Fibroblast of skin of right biceps (primary cell): ENCODE measurements at places on chromosomes 3 and 15.

DNA sequence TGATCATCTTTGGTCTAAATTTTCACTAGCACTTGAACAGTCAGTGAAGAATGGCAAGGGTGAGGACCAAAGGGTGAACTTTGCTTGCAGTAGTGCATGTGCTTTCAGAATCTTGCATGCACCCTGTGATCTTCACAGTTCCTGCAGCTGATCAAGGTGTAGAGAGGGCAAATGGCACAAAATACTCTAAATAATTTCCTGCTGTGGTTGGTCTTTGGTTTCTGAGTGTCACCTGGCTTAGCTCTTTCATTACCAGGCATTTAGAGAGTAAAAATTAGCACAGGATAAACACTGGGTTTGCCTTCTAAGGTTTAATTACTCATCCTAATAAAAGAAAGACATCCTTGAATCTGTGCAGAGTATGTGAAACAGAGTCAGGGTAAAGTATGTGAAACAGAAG lies 11.4 kb downstream of the TIPARP start:
- no peak for DNase-seq

DNA sequence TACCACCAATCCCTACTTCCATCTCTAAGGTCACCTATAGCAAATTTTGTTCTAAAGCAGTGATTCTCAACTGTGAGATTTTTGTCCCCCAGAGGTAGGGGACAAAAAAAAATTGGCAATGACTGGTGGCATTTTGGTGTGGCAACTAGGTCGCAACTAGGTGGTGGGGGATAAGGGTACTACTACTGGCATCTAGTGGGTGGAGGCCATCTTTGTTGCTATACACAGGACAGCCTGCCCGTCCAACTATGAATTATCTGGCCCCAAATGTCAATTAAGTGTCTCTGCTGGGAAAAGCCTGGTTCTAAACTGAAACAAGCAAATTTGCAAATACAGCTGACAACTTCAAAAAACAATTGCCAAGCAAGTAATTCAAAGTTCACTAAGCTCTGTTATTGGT lies 1.4 kb downstream of the MTMR10 start:
- no peak for DNase-seq

DNA sequence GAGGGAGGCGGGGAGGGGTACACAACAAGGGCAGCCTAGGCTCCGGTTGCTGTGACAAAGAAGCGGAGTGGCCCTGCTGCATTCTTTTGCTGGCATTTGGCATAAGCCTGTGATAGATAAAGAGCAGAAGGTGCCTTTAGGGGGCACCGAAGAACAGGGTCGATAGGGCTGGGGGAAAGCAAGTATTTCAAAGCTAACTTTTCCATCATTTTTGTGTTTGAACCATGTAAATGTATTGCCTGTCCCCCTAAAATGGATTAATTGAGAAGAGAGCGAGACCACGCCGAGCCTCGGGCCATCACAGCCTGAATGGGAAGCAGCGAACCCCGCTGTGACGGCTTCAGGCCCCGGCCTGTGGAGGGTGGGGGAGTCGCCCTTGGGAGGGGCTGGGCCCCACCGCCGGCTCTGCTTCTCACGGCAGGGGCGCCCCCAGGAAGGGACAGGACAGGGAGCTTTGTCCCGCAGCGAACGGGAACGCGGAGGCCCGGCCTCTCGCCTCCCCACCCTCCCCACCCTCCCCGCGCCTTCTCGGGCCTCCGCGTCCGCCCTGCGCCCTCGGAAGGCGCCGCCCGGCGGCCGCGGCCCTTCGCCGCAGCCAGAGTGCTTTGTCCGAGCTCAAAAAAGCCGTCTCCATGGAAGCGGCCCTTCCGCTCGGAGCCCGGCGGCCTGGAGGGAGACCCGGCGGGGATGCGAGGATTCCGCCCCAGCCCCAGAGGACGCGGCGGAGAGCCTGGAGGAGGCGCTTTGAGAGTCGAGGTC lies 32.4 kb upstream of the ALDH1L1 start:
- peak; percentile 60 for DNase-seq

GRCh38 chr3:45362758-45363157 lies 25.6 kb upstream of the LARS2 start:
- DNase-seq = peak; percentile 12

- peak; percentile 20 for DNase-seq
Measured at GRCh38 chr15:67548862-67549651, 6.6 kb downstream of the MAP2K5 start.

DNA sequence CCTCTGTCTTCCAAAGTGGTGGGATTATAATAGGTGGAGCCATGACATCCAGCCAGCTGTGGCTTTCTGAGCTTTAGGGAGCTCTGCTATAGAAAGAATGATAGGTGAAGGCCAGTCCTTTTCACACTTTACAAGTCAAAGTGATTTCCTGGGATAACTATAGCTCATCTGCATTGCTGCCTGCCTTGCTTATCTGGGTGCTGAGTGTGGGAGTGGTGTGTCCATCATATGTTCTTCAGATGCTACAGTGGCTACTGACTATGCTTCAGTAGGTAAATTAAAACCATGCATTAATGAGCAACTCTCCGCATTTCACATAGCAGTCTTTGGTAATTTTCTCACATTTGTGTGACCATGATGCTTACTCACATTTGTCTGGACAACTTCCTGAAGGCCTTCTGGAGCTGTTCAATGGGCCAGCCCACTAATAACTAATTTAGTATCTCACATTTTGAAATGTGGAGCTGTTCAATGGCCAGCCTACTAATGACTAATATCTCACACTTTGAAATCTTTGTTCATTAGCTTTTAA lies 23.4 kb downstream of the RHOA start:
- no peak for DNase-seq

GRCh38 chr3:130462089-130462488 lies 54.9 kb upstream of the COL6A6 start:
- no peak for DNase-seq

- no peak for DNase-seq
Measured at GRCh38 chr15:64690578-64691296, 84.7 kb downstream of the RBPMS2 start.

GRCh38 chr15:73329501-73330200 lies 39.1 kb downstream of the HCN4 start:
- no peak for DNase-seq

- no peak for DNase-seq
Measured at GRCh38 chr15:100524326-100524725, 4.4 kb downstream of the CERS3 start.

- no peak for DNase-seq
Measured at GRCh38 chr3:105260385-105260784, 106.3 kb upstream of the ALCAM start.

DNA sequence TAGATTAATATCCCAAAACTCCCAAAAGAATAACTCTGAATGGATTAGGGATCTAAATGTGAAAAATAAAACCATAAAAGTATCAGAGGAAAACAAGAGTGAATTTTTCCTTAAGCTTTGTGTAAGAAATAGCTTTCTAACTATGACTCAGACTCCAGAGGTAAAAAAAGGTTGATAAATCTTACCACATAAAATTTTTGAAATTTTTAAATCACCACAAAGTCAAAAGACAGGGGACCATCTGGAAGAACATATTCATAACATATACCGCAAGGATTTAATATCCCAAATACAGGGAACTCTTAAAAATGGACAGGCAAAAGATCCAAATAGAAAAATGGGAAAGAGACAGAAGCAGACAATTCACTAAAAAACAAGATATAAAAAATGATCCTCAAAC lies 145.0 kb downstream of the ARNT2 start:
- peak; percentile 85 for DNase-seq

DNA sequence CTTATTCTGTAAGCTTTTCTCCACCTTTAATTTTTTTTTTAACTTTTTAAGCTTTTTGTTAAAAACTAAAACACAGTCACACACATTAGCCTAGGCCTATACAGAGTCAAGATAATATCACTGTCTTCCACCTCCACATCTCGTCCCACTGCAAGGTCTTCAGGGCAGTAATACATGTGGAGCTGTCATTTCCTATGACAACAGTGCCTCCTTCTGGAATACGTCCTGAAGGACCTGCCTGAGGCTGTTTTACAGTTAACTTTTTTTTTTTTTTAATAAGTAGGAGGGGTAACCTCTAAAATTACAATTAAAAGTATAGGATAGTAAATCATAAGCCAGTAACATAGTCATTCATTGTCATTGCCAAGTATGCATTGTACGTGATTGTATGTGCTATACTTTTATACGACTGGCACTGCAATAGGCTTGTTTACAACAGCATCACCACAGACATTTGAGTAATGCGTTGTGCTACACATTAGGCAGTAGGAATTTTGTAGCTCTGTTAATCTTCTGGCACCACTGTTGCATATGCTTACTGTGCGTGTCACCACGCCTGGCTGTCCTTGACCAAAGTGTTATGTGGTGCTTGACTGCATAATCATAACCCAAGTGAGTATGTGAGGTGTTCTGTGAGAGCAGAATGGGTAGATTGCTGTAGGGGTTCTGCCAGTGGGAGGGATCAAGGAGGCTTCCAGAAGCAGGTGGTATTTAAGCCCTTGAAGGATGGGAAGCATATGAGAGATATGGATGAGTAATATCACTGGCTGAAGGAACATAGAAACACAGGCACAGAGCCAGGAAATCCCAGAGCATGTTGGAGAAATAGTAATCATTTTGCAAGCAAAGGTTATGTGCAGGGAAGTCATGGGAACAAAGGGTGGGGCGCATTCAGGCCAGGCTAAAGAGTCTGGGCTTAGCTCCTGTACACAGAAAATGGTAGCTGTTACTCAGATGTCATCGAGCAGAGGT lies 18.3 kb downstream of the FBXO22 start:
- DNase-seq = peak; percentile 66

- DNase-seq = no peak
Measured at GRCh38 chr3:180040966-180041365, 4.2 kb upstream of the PEX5L start.

GRCh38 chr3:65939801-65940246 lies 98.9 kb downstream of the MAGI1 start:
- DNase-seq = peak; percentile 61

DNA sequence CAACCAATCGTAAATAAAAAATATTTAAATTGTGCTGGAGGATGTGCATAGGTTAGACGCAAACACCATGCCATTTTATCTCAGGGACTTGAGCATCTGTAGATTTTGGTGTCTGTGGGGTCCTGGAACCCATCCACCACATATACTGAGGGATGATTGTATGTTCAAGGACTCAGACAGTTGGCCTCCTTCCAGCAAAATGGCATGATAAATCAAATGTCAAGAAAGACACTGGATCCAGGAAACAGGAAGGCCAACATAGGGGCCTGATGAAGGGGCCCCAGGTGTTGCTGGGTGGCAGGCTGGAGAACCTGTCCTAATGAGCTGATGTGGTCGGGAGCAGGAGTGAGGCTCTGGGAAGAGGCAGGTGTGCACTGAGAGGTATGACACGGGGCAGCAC lies 289.5 kb downstream of the GABRG3 start:
- DNase-seq = no peak

DNA sequence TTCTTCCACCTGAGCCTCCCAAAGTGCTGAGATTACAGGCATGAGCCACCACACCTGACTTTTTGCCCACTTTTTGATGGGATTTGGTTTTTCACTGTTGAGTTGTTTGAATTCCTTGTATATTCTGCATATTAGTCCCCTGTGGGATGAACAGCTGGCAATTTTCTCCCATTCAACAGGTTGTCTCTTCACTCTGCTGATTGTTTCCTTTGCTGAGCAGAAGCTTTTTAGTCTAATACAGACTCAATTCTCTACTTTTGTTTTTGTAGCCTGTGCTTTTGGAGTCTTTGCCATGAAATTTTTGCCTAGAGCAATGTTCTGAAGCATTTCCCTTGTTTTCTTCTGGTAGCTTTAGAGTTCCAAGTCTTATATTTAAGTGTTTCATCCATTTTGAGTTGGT lies 62.7 kb upstream of the MFGE8 start:
- peak; percentile 14 for DNase-seq

GRCh38 chr3:147141516-147142288 lies 264.6 kb downstream of the ZIC4 start:
- no peak for DNase-seq

- DNase-seq = no peak
Measured at GRCh38 chr15:29566914-29567313, 255.4 kb downstream of the TJP1 start.

DNA sequence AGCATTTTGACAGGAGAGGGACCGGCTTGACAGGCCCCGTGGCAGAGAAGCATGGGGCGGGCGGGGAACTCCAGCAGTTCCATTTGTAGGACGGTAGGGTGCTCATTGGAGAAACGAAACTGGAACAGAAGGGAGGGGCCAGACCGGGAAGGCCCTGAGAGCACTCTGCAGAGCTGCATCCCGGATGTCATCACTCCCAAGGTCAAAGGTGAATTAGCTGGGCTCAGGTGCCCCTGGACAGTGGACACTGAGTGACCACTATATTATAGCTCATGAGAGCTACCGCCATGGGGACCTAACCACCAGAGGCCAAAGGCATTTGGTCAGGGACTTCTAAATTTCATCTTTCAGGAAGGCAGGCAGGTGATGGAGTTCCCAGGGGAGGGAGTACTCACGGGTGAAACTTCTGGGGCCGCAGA lies 7.3 kb downstream of the CSRNP1 start:
- DNase-seq = no peak

DNA sequence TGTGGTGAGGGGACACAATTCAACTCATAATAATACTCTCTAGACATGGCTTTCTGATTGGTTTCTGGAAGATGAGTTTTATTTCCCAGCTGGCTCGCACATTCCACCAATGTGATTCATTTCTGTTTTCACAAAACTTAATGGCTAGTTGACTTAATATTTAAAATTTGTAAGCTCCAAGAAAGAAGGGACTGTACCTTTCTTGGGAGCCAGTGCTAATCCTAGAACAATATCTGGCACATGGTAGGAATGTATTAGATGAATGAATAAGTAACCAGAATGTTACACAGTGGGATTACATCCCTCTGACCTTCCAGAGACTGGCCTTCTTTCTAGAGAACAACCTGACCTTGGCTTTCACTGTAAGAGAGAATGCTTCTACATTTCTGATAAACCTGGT lies 262.8 kb downstream of the RORA start:
- peak; percentile 78 for DNase-seq

GRCh38 chr15:32683906-32684584 lies 33.8 kb upstream of the GREM1 start:
- DNase-seq = peak; percentile 98

GRCh38 chr15:98737159-98737558 lies 88.8 kb downstream of the IGF1R start:
- no peak for DNase-seq

- no peak for DNase-seq
Measured at GRCh38 chr15:56410721-56411120, 45.5 kb downstream of the TEX9 start.

GRCh38 chr3:126349071-126349470 lies 8.1 kb downstream of the KLF15 start:
- no peak for DNase-seq

DNA sequence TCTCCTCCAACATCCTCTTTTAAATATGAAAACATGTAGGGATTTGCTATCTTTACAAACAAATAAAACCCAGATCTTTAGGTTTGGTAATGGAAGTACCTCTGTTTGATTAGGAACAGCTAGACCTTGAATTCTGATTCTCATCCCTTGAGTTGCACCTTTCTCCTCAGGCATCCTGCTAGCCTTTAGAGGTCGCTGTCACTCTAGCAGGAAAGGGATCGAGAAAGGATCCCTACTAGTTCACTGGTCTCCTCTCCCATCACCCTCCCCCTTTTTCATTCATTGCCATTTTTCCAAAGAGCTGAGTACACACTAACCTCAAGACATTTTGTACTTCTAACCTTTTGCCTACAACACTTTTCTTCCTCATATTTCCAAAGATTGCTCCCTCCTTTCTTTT lies 569.8 kb downstream of the RBMS3 start:
- DNase-seq = no peak
